SW 1271 (cell line): ENCODE measurements at places on chromosomes 11 and 22.

GRCh38 chr11:126358763-126359160 is 3.3 kb downstream of the ST3GAL4 start:
- no peak for DNase-seq

- no peak for DNase-seq
Measured at GRCh38 chr11:45652781-45653180, 12.6 kb downstream of the CHST1 start.

DNA sequence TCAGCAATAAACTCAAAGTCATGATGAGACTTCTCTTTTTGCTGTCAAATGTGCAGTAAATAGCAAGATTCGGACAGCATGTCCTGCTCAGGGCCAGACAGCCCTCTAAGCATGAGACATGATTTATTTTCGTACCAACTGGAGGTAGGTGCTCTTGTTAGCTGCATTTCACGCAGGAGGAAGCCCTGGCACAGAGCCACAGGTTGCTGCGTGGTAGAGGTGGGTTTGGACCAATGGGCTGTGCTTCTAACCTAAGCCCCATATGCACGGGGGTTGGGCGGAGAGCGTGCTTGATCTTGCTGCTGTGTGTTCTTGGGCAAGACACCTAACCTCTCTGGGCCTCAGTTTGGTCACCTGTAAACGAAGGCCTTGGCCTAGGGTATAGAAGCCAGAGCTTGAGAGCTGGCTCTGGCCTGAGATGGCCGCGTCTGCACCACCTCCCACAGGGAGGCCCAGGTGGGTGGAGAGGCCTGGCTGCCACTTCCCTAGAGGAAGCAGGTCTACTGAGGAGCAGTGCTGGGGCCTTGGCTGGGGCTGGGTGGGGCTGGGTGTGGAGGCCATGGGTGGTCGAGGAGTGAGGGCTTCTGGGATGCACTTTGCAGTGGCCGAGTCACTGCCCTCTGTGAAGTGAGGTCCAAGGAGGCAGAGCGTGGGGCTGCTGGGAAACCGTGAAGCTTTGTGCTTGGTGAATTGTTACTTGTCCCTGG is 38.5 kb upstream of the GRAMD4 start:
- no peak for DNase-seq

- DNase-seq = no peak
Measured at GRCh38 chr11:67406969-67407687, 3.2 kb downstream of the TBC1D10C start.

- no peak for DNase-seq
Measured at GRCh38 chr11:18463439-18463838, 7.8 kb downstream of the LDHAL6A start.

DNA sequence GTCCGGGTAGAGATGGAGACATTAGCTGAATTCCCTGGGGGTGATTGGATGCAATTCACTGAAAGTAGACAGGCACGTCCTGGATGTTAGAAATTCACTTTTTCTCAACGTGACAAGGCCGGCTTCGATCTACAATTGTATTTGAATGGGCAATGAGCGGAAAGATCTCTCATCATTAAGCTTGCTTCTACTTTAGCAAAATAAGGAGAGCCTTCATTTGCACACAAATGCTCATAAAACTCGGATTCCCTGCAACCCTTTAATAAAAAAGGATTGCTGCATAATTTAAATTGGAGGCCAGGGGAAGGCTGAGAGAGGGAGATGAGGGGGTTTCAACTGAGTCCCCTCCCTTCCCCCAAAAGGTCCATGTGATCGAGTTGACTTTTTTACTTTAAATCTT is 10.6 kb upstream of the PAX6 start:
- no peak for DNase-seq

DNA sequence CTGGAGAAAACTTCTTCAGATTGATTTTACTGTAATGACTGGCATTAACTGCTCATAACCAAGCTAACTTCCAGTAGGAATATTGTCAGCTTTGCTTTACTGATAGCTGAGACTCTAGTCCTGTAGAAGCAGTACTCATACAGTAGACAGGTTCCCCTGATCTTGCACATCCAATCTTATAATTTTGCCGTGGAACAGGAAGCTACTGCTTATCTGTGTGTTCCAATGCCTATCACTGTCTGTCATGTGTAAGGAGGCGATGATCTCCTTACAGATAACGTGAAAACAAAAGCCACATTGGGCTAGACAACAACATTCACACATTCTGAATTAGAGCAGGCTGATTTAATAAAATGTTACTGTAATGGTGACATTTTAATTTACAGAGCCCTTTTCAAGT is 13.2 kb downstream of the HSD17B12 start:
- no peak for DNase-seq

DNA sequence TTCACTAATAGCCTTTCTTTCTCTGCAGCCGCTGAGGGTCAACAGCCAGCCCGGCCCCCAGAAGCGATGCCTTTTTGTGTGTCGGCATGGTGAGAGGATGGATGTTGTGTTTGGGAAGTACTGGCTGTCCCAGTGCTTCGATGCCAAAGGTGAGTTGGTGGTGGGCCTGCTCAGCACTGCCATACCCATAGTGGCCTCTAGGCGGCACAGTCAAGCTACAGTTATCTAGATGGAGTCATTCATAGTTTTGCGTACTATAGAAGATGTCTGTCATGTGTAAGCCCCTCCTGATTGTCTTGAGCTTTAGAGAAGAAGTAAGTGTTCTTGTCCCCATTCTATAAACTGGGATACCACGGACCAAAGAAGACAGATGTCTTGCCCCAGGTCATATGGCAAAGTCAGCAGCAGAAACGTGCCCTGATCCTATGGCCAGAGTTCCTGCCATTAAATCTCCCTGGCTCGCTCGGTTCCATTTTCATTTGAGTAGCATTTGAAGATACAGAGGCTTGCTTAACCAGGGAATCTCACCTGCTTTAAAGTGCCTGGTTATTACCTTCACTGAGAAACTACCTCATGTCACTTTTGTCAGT is 42.1 kb upstream of the CRTAM start:
- no peak for DNase-seq

- no peak for DNase-seq
Measured at GRCh38 chr11:737366-737765, 9.9 kb upstream of the TALDO1 start.

DNA sequence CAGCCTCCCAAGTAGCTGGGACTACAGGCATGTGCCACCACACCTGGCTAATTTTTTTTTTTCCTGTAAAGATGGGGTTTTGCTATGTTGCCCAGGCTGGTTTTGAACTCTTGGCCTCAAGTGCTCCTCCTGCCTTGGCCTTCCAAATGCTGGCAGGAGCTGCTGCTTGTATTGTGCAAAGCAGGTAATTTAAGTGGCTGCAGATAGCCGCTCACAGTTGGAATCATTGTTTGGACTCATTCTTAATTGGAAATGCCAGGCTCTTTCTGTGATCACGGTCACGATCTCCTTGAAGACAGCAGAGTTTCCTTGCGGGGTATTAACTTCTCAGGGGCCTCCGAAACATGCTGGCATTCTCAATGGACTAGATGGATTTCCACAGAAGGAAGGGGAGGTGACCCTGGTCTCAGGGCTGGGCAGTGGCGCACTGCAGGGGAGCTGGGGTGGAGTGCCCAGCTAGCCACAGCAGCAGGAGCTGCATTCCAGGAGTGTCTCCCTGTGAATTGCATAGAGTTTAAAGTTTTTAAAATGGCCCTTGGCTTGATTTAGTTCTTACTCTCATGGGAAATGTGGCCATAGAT is 136.1 kb downstream of the MORC2 start:
- no peak for DNase-seq

- DNase-seq = peak; percentile 32
Measured at GRCh38 chr11:2178906-2179494, 7.4 kb upstream of the TH start.

GRCh38 chr22:32063701-32064100 is 20.6 kb downstream of the SLC5A1 start:
- DNase-seq = no peak

- no peak for DNase-seq
Measured at GRCh38 chr11:68012044-68012842, 2.1 kb downstream of the ALDH3B1 start.

DNA sequence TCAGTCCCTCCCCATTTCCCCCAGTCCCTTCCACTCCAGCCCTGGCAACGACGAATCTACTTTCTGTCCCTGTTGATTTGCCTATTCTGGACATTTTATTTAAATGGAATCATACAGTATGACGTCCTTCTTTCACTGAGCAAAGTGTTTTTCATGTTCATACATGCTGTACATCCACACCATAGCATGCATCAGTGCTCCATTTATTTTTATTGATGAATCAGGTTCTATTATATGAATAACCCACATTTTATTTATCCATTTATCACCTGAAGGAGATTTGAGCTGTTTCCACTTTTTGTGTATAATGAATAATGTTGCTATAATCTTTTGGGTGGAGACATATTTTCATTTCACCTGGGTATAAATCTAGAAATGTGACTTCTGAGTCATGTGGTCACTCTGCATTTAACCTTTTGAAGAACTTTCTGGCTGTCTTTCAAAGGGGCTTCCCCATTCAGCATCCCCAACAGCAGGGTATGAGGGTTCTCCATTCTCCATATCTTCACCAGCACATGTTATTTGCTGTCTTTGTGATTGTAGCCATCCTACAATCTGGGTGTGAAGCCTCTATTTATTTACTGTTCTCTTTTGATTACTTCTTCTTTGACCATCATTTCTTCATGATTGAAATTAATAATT is 531.7 kb downstream of the ETS1 start:
- DNase-seq = no peak

DNA sequence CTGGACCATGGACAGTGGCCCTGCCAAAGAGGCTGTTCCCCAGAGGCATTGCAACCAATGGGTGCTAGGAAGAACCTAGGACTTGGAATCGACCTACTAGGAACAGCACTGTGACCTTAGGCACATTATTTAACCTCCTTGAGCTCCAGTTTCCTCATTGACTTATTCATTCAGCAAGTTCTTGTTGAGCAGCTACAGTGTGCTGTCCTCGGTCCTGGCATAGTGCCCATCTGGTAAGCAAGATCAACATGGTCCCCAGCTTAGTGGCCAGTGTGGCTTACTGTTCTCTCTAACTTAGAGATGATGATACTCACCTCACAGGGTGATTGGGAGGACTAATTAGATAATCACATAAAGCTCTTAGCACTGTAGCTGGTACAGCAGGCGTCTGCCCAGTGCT is 8.2 kb downstream of the ABCG4 start:
- DNase-seq = no peak

DNA sequence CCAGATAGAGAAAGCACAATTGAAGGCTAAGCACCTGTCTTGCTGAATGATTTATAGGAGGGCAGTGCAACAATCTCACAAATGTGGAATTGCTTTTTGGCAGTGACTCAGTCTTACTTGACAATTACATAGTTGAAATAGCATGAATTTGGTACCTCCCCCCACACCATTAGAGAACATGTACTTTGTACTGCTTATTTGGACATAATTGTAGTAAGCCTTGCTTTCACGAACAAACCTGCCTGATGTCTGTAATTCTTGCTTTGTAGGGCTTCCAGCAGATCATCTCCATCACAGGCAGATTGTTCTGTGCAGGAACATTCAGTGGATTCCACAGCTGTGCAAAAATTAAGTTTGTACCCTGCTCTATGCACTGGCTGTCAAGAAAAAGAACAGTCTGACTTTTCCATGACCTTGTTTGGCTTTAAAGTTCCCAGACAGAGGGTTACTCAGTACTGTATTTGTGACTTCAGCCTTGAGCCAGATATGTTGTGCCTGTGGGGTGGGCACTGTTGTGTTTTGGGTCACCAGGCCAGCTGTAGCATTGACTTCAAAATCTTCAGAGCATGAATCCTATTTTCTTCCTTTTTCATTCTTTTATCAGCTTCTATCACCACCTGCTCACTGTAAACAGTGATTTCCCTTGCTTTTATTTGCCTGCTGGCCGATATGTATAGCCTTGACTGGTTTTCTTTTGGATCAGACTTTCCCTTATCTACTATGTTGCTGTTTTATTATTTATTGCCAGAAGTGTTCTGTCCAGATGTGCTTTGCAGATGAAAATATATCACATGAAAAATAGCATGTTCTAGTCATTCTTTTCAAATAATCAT is 941.0 kb upstream of the CHORDC1 start:
- no peak for DNase-seq

DNA sequence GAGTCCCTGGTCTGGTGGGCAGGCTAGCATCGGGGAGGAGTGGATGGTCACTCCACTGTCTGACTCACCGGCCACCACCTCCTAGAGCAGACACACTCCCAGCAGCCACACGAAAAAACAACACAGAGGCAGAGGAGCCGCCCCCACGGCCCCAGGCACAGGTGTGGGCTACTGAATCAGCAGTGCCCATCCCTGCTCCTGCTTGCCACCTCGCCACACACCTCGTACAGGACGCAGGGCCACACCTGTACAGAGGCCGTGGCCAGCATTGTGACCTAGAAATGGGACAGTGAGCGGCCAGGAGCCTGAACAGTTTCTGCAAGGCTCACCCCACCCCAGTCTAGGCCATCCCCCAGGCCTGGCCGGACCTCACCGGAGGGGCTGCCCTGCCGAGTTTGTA is 14.0 kb downstream of the TRIM29 start:
- no peak for DNase-seq

DNA sequence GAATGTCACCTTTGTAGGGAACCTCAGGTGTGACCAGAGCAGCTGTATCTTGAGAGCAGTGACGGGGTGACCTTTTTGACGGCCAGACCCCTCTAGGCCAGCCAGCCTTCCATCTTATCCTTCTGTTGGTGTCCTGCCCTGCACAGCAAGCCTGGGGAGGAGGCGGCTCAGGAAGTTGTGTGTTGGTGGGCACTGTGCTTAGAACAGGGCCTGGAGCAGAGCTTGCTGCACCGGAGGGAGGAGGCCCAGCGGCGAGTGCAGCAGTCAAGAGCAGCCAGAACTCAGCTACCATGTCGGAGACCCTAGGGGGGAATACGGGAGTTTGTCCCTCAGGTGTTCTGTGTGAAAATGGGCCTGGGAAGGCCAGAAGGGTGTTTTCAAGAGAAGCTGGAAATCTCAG is 129.4 kb downstream of the OSBP2 start:
- no peak for DNase-seq

DNA sequence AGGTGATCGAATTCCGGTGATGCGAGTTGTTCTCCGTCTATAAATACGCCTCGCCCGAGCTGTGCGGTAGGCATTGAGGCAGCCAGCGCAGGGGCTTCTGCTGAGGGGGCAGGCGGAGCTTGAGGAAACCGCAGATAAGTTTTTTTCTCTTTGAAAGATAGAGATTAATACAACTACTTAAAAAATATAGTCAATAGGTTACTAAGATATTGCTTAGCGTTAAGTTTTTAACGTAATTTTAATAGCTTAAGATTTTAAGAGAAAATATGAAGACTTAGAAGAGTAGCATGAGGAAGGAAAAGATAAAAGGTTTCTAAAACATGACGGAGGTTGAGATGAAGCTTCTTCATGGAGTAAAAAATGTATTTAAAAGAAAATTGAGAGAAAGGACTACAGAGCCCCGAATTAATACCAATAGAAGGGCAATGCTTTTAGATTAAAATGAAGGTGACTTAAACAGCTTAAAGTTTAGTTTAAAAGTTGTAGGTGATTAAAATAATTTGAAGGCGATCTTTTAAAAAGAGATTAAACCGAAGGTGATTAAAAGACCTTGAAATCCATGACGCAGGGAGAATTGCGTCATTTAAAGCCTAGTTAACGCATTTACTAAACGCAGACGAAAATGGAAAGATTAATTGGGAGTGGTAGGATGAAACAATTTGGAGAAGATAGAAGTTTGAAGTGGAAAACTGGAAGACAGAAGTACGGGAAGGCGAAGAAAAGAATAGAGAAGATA is at the start of gene MALAT1:
Gene MALAT1, plus strand, starts transcription at position 69 of the 736 bp plus-strand sequence.
- DNase-seq = peak; percentile 71
